Activated naive CD8-positive, alpha-beta T cell treated with anti-CD3 and anti-CD28 coated beads for 36 hours (primary cell): ENCODE measurements at places on chromosomes 16 and 17.

DNA sequence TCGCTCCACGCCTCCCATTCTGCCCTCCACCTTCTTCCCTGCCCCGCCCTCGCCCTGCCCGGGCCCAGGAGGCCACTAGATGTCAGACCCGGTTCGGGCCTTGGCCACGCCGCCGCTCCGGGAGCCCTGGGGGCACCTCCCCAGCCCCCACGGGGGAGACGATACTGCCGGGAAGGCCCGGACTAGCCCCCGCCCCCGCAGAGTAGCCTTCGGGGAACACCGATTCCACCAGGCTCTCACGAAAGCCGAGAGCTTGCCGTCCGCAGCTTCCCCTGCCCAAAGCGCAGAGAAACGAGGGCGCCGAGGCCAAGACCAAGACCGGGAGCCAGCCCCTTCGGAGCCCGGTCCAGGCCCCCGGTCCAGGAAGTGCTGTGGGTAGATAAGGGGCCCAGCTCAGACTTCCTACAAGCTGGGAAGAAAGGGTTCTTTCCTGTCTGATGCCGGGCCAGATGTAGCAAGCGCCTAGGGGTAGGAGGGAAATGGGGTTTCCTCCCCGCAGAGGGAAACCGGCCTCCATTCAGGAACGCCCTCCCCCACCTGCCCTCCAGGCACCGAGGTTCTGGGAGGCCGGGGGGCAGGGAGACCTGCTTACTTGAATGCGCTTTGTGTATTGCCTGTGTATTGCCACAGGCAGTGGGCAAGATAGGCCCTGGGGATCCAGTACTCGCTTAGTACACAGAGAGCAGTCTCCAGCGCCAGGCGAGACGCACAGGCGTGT, 806 bp upstream of the CYB561 start:
- peak; percentile 62 for DNase-seq

DNA sequence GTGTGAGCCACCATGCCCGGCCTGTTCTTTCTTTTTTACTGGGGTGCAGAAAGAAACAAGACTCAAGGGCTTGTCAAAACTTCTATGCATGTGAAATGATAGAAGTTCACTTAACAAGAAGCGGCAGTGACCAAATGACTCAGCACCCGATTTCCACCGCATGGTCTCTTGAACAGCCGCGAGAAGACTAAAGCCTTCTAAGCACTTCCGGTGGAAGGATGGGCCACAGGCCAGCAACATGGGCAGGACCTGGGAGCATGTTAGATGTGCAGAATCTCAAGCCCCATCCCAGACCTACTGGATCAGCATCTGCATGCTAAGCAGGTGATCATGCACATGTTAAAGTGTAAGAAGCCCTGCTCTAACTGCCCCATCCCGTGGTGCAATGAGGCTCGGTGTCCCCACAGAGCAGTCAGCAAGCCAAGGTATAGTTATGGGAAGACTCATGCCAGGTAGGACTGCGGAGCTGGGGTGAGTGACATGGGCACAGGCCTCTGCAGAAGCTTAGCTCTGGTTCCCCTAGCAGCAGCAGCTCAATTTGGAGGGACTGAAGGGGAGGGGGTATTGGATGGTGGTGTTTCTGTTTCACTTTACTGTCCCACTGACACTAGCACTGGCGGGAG, 88.5 kb upstream of the HNF1B start:
- DNase-seq, result peak; percentile 24

DNA sequence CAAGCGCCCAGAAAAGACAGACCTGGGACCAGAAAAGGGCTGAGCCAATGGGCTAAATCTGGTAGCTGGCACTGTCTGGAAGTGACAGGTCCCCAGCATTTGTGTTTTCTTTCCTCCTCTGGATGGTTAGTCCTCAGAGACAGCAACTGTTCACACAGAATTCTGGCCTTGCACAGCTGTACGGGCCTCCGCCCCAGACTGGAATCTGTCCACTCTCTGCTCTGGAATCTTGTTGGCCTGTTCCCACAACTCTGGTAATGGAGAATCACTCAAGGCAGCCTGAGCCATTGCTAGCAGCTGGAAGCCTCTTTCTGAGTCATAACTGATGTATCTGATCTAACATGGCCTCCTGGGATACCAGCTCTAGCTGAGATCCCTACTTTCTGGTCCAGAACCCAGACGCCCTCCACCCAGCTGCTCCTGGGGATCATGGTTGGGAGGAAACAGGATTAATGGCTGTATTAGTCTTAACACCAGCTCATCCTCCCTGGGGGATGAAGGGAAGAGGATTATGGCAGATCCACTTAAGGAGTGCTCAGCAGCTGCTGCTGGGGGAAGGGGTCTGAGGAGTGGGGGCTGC, 9.1 kb downstream of the ZNF668 start:
- no peak for DNase-seq

DNA sequence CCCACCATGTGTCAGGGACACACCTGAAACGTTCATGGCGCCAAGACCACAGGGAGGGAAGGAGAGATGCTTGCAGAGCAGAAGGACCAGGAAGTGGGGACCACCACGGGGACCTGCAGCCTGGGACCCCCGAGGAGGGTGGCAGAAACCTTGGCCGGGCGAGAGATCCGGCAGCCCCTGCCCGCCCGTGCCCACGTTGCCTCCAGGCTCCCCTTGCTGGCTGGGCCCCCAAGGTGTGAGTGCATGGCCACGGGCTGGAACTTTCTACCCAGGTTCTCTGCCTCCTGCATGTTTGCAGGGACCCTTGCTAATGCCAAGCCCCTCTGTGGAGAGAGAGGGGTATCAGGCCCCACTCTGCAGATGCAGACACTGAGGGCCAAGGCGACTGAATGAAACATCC, 50.4 kb downstream of the USP22 start:
- DNase-seq, result no peak
